ENCODE measurements at places on chromosomes 1 and 21. TPM values are rescaled to one million over a fixed set of nuclear protein-coding genes. Genes with fewer than 3 reads are reported as not detected.

The NUDT17 gene
- total RNA-seq = 1.6 TPM

The LCE2B gene
- total RNA-seq = not detected

The BRINP3 gene
- total RNA-seq = not detected

The SYDE2 gene
- 6.9 TPM for total RNA-seq

The TMEM35B gene
- 2.3 TPM for total RNA-seq

The NOC2L gene
- 52.0 TPM for total RNA-seq

- DNase-seq = no peak
Observed at GRCh38 chr1:222867316-222867715, 52.5 kb downstream of the DISP1 start.

DNA sequence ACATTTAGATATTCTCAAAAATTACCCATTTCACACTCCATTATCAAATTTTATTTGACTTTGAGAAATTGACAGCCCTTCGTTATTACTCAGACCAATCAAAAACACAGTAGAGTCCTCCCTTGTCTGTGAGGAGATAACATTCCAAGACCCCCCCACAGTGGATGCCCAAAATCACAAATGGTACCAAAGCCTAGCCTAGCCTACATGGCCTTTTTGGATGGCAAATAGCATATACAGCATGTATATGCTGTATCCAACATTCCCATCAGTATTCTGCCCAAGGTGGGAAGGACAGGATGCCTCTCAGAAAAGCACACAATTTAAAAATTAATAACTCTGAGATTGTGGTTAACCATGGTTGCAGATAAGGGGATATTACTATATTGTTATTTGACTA is 17.3 kb downstream of the SFPQ start:
- DNase-seq = no peak

- DNase-seq = no peak
Observed at GRCh38 chr1:61392409-61393242, 310.3 kb downstream of the NFIA start.

DNA sequence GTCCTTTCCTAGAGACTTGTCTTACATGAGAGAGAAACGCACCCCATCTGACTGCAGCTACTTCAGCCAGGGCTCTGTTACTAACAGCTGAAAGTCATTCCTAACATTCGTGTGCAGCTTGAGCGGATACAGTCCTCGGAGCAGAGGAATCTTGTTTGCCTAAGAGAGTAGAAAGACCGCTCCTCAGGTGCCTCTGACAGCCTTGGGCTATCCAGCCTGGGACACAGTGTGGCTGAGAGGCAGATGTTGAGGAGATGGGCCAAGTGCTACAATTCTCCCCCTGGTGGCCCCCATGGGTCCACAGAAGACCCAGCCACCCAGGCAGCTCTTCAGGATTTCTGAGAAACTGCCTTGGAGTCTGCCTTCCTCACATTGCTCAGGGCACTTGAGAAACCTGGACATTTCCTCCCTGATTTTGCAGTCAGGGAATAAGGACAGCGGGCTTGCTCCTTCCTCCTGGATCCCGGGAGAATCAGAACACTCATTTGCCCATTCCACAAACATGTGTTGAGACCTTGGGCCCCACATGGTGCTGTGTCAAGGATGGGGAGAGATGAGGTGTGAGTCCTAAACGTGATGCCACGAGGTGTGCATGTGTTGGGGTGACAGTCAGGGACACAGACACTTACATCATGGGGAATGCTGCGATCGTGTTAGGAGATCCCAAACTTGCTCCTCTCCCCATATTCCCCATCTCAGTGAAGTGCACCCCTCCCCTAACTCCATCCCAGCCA is 13.1 kb downstream of the TRIM62 start:
- no peak for DNase-seq

DNA sequence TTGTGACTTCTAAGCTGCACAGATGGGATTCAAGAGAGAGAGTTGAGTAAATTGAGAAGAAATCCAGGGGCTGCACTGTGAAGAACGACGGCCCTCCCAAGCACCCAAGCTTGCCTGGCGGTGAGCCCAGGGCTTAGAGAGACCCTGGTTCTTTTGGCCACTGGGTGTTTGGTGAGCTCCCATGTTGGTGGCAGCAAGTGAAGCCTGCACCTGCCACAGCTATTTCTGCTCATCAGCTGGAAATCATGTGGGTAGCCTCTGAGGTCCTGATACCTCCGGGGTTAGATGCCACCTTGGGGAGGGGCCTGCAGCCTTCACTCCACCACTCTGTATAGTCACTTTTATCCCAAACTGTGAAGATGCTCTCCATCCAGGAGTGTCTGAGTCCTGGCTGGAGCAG is 6.2 kb upstream of the BTG2 start:
- DNase-seq = no peak
